Naive thymus-derived CD4-positive, alpha-beta T cell (primary cell): ENCODE measurements at places on chromosomes 5 and 9. TPM values are rescaled to one million over a fixed set of nuclear protein-coding genes. Genes with fewer than 3 reads are reported as not detected.

SLC28A3 gene
- not detected for polyA plus RNA-seq

PCSK1 gene
- not detected for polyA plus RNA-seq

PRRC2B gene
- polyA plus RNA-seq, result 62.4 TPM

GRCh38 chr5:130706696-130707095 is 458.4 kb downstream of the HINT1 start:
- no peak for DNase-seq

DNA sequence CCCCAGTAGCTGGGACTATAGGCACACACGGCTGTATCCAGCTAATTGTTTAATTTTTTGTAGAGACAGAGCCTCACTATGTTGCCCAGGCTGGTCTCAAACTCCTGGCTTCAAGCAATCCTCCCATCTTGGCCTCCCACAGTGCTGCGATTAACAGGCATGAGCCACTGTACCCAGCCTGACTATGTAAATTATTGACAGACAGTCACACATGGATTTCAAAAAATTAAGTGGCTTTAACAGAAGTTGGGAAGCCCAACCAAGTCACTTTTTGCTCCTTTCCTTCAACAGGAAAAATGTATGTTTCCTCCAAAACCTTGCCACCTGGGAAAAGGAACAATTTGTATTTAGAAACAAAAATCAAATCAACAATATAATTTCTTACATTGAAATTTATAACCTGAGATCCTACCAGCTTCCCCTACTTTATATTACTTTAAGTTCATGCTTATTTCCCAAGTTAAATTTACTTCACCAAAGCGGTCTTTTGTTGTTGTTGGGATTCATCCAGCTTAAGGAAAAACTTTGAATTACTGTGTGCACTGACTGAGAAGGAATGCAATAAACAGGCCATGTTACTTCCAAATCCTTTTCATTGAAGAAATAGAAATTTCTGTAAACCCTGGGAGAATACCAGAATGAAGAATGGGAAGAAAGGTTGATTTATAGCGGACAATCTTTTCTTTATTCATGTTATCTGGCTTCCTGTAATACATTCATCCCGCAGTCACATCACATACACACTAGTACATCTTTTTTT is 8.6 kb downstream of the PCA3 start:
- DNase-seq, result no peak

DNA sequence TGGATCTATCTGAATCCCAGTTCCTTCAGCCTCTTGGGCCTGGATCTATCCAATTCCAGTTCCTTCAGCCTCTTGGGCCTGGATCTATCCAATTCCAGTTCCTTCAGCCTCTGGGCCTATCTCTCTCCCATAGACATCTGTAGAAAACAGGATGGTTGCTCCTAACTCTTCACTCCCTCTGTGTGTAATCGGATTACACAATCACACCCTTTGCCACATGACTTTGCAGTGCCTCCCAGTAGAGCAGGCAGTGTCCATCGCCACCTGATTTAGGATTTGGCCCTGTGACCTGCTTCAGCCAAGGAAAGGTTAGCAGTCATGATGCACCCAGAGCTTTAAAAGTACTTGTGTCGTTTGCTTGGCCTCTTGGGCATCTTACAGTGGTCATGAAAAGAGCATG is 56.7 kb downstream of the LHX2 start:
- no peak for DNase-seq
